Lung (tissue), 17 donors: ENCODE measurements at places on chromosomes 1 and 21. TPM values are rescaled to one million over a fixed set of nuclear protein-coding genes. Genes with fewer than 3 reads are reported as not detected.

DNA sequence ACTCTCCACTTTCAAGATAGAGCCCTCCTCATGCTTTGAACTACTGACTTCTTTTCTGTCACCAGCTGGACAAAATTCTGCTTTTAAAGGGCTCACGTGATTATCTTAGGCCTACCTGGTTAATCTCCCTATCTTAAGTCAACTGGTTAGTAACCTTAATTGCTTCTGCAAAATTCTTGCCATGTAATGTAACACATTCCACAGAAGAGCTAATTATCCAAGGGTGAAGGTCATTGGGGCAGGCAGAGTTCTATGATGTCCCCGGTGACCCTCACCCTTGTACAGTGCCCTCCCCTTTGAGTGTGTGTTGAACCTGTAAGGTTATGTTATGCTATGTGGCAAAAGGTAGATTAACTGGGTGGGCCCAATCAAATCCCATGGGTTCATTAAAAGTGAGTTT lies 25.2 kb upstream of the FOXE3 start:
- DNase-seq = no peak

The RPS6KC1 gene
- 2.9 TPM for polyA plus RNA-seq

DNA sequence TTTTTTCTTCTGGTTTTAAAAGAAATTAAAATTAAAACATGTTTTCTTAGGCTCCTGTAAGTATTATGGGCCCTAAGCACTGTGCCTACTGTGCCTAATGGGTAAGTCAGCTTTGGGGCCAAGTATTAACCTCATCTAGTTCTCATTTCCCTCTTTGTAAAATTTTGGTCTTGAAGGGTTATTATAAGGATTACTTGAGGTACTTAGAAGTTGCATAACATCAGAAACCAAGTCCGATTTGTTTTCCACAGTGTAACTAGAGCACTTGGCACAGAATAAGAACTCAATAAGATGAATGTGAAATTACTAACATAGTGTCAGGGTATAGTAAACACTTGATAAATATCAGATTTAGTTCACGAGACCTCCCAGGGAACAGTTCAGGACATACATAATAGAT lies 16.4 kb upstream of the OSBPL9 start:
- no peak for DNase-seq

GRCh38 chr1:245888809-245889208 lies 618.3 kb downstream of the SMYD3 start:
- DNase-seq = peak; percentile 58

GRCh38 chr1:13694886-13695684 lies 4.9 kb upstream of the PRDM2 start:
- no peak for DNase-seq

The KIF21B gene
- 5.3 TPM for polyA plus RNA-seq

The CHI3L1 gene
- 122 TPM for polyA plus RNA-seq
